ENCODE measurements at places on chromosomes 1 and 21.
A peak's percentile ranks its signal among the peaks of the same experiment; 100 is the strongest.

- DNase-seq: no peak
Measured at GRCh38 chr1:54358503-54359168, 47.6 kb downstream of the SSBP3 start.

GRCh38 chr1:27594564-27595510, 9.1 kb downstream of the AHDC1 start:
- no peak for DNase-seq

DNA sequence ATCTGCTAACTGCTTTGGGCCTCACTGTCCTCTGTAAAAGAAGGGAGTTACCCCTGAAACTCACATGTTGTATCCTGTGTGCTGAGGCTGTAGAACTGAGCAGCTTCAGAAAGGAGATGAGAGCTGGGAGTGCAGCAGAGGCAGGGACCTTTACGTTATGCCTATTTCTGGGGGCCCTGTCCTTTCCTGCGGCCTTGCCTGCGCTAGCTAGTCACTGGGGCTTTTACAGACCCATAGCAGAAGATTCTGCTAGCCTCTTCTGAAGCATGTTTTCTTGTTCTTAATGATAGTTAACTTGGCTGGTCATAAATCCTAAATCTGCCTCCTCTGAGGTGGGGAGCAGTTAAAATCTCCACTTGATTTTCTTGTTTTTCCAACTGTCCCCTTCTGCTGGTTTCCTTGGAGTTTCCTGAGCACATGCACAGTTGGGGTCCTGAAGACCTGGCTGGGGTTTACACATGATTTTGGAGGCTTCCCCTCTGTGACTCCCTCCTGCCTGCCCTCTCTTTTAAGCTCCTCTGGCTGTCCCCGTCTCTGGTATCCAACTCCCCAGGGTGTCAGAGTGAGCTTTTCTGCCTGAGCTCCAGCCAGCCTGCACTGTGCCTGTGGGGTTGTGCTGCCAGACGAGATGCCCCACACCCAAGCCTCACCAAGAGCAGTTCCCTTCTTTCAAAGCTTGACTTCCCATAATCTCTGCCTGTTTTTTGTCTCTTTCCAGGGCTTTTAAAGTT, 76.6 kb downstream of the NOS1AP start:
- peak; percentile 86 for DNase-seq

DNA sequence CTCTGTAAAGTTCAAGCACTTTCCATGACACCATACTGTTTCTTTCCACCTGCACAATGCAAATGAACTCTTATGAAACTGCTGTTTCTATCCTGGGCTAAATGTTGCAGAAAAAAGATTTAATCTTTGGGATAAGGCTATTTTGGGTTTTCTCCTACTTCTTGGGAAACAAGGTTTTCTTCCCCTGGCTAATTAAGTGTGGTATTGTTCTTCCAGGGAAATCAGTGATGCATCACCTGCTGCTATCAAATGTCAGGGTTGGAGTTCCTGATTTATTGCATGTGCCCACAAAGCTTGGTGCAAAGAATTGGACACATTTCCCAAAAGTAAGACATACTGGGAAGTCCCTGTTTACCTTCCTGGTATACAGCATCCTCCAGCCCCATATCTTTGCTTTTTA, 6.0 kb upstream of the RGS4 start:
- DNase-seq: no peak

DNA sequence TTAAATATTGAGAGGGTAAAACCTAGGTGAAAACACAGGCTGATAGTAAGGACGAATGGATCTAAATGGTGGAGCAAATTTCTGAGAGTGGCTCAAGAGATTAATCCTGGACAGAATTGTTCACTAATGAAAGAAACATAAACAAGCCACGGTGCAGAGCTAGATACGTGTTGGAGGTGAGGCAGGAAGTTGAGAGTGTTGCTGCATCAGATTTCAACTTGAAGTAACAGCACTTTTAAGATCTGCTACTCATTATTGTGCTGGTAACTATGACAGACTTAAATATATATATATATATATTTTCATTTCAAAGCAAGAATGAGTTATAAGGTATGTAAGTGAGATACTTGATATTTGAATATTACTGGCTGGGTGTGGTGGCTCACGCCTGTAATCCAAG, 64.9 kb downstream of the PTGS2 start:
- no peak for DNase-seq

DNA sequence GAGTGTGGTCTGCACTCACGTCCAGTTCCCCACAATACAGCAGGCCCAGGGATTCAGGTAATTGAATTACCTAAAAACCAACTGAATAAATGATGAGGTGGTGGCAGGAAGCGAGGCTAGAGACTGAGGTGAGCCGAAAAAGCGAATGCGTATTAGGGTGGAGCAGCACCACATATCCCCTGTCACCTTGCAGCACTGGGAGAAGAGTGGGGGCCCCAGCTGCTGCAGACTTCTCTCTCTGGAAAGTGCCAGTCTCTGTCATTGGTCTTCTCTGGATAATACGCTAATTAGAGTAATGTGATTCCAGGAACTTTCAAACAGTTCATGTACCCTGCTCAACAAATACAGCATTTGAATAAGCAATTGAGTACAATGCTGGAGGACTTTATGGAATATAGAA, 199.0 kb downstream of the RPS6KC1 start:
- DNase-seq: no peak

DNA sequence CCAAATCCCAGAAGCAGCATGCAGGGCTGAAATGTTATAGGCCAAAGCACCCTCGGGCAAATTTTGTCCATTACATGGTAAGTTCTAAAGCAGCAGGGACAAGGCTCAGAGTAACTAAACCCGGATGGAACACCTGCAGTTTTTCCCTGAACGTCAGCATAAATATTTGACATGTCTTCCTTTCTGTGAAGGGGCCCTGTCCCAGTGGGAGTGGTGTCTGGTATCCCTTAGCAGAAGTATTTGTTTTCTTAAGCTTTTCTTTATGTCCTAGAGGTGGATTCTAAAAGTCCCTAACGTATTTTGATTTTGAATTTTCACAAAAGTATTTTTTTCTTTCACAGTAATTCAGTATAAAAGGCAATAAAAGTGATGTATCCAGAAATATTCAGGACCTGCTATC, 223.9 kb downstream of the ST6GALNAC3 start:
- DNase-seq: no peak

GRCh38 chr1:238191170-238191569, 300.4 kb upstream of the ZP4 start:
- DNase-seq: no peak

DNA sequence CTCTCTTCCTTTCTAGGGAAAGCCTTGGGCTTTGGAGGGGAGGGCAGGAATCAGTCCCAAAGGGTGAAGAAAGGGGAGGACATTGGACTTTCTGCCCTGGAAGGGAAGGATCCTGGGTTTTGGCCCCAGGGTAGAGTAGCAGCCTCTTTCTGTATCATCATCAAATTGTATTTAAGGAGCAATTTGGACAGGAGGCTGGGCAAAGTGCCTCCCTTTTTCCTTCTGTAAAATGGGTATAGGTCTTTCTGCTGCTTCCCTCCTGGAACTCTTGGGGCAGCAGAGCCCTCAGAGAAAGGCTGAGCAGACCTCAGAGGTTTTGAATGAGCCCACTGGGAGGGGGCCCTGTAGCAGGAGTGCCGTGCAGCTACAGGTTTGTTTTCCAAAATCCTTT, 38.4 kb downstream of the ARHGEF10L start:
- DNase-seq: no peak

Measured in A673 (cell line).